ENCODE measurements at places on chromosomes 4 and X.

DNA sequence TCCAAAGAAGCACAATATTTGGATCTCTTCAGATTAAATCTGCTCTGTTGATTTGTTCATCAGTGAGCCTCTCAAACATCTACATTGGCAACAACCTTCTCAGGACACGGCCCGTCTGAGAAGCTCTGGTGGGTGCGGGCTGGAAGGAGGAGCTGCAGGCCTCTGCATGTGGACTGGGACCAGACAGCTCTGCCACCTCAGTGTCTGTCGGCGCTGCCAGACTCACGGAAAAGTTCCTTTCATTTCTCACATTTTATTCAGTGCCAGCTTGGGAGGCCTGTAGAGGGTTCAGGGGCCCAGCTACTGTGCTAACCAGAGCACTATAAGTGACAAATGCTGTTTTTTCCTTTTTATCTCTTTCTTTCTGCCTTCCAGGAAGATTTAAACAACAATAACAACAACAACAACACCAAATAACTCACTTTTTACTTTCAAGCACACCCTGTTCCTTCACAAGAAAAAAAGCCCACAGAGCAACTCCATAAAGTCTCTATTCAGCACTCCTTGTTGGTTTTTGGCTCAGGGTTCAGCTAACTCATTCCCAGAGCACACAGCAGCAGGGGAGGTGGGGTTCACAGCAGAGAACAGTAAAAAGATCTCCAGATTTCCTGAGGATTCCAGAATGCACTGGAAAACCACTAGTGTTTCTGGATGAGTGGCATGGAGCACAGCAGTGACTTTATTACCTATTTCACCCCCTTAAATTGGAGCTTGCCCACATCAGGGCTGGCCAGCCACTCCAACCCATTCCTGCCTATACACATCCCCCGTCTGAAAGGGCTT lies 23.2 kb upstream of the HOPX start:
- no peak for DNase-seq

GRCh38 chr4:17769406-17770174 lies 11.8 kb downstream of the FAM184B start:
- DNase-seq, result no peak

DNA sequence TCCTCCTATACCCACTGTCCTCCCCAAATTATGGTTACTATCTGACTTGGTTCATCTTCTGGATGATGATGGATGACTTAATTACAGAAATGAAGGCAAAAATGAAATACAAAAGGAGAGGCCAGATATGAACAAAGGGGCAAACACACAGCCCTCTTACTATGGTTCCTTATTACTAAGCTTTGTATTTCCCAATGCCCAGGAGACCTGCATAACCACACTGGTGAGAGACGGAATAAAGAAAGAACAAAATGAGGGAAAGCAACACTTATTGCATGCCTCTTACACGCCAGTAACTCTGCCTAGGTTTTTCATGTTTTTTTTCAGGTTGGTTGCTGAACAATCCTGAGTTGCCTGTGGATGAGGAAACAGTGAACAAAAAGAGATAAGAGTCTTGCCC lies 120.5 kb downstream of the SLC10A7 start:
- DNase-seq, result no peak

GRCh38 chrX:149129767-149130166 lies 375.3 kb downstream of the IDS start:
- no peak for DNase-seq

DNA sequence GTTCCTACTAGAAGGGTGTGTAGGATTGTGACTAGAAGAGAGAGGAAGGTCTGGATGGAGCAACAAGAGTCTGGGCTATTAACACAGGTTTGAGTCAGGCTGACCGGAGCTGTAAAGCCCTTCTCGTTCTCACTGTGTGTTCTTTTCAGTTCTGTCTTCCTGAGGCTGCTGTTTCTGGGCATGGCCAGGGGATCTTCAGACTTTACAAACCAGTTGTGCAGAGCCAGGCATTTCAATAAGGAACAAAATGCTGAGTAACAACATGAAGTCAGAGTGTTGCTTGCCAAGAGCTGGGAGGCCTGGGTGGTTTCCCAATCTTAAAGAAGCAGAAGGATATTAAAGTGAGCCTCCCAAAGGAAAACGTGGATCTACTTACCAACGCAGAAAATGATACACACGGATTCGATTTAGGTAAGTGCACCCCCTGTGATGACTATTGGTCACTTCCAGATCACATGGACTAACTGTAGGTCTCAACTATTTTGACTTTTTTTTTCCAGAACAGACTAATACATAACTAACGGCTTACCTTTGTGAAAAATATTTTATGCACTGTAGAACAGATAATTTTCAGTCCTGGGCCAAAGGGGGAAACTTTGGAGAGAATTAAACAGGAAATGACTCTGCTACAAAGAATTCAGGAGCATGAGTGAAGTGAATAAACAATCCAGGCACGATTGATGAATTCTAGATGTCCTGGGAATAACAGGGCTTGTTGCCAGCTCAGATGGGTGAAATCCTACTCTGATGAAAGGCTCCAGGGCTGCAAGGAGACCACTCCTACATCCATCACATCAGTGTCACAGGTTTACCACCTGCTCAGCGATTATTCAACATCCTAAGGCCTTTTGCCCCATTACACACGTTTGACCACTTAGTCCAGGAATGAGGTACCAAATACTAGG lies 94.5 kb downstream of the ANXA3 start:
- DNase-seq, result no peak

- DNase-seq, result no peak
These were observed 108.6 kb downstream of the CENPC start for GRCh38 chr4:67436742-67437141.

DNA sequence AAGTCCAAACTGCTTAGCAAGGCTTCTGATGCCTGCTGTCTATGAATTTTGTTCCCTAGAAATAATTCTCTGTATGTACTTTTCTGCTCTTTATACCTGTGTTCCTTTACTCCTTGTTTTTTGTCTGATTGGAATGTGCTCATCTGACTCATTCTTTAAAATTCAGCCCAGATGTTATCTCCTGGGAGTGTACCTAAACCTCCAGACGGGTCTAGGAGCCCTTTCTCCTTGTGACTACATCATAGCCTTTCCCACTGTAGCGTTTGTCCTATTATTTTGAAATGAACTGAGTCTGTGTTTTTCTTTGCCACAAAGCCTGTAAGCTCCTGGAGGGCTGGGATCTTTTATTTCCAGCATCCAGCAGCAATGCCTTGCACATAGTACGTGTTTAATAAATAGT lies 26.3 kb downstream of the POLA1 start:
- no peak for DNase-seq

DNA sequence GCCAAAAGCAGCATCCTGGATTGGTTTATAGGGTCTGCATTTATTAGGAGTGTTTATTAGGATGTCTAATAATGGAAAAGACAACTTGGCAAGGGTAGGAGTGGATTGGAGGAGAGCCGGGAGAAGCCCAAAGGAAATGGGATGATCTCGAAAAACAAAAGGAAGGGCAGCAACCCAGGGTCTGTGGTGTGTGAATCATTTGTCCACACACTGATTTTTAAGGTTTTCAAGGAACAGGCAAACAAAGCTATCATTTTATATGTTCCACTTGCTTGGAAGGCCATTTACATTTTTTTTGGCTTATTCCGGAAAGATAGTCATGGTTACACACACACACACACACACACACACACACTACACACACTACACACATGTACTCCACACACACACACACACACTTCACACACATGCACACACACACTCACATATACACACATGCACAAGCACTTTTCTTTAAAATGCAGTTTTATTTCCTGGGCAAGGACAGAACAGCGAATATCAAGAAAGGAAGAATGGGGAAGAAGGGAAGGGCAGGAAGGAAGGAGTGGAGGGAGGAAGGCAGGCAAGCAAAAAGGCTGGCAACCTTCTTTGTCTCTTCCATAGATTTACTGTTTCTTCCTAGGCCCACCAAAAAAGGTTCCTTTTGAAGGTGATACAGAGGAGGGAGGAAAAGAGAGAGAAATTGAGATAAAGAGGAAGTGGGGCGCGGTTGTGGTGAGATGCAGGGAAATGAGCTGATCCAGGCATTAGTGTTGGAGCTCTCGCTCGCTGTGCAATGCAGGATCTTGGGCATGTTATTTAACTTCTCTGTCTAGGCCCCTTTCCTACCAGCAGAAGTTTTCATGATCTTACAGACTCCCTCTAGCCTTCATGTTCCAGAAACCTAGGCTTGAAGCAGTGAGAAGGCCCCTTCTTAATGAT lies 88.6 kb upstream of the MAML3 start:
- no peak for DNase-seq

DNA sequence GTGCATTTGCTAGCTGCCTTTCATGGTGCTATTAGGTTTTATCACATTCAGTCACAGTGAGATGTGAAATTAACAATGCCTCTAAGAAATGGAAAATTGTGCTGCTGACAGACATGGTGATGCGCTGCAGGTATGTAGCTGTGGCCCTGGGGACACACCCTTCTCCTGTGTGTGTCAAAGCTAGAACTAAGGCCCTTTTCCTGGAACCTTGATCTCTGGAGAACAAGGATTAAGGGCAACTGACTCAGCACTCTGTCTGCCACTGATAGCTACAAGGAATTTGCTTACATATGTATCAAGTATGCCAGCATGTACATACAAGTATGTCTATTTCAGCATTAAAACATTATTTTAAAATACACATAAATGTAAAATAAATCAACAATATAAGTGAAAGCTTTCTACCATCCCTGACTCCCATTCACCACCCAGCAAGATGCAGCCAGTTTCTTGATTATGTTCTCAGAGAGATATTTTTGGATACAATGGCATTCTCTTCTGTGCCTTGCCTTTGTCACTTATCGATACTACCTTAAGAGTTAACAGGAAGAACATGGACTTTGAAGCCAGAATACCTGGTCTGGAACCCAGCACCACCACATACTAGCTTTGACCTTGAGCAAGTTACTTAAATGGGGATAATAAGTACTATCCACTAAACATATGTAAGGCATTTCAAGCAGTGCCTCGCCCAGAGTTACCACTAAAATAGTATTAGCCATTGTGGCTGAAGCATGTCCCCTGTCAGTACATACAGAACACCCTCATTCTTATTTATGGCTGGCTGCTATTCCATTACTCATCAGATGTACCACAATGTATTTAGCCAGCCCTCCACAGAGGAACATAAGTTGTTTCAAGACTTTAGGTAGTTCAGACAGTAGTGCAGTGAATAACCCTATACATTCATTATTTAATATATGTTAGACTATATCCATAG lies 68.5 kb downstream of the NPNT start:
- DNase-seq, result no peak

- no peak for DNase-seq
These were observed 219.7 kb upstream of the TENM3 start for GRCh38 chr4:182023469-182023868.

GRCh38 chr4:96305030-96305429 lies 465.1 kb downstream of the PDHA2 start:
- DNase-seq, result no peak

GRCh38 chr4:104279744-104280143 lies 214.9 kb downstream of the CXXC4 start:
- no peak for DNase-seq

GRCh38 chr4:95499291-95499696 lies 49.5 kb downstream of the UNC5C start:
- no peak for DNase-seq

- DNase-seq, result no peak
These were observed 14.8 kb downstream of the SHROOM3 start for GRCh38 chr4:76449833-76450232.

- no peak for DNase-seq
These were observed 202.8 kb upstream of the DIAPH2 start for GRCh38 chrX:96481831-96482230.

DNA sequence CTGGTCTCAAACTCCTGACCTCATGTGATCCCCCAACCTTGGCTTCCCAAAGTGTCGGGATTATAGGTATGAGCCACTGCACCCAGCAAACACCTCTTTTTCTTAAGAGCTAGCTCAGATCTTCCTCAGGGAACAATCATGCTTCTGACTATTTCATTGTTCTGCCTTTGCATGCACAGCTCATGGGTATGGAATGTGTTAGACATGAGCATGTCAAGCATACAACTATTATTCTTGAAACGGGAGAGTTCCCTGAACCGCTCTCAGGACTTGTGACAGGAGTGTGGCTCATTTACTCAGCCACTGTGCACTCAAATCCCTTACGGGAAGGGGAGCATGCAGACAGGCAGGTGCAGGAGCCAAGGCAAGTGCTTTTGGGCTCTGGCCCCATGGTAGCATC lies 231.7 kb upstream of the TAPT1 start:
- no peak for DNase-seq

DNA sequence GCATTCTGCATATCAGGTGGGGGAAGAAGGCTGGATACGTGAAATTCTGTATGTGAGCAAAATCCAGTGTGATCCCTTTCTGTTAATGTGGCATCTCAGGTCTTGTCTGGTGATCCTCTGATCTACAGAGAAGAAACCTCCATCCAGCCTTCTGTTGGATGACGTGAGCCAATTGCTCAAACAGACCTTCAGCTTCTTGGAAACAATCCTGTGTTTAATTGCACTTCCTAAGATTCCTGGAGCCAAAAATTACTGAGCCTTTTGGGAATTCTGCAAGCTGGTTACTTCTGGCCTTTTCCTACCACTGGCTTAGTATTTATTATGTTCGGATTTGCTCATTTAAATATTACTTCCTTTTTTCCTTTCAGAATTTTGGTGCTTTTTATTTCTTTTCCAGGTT lies 51.2 kb downstream of the TRIML1 start:
- DNase-seq, result no peak

DNA sequence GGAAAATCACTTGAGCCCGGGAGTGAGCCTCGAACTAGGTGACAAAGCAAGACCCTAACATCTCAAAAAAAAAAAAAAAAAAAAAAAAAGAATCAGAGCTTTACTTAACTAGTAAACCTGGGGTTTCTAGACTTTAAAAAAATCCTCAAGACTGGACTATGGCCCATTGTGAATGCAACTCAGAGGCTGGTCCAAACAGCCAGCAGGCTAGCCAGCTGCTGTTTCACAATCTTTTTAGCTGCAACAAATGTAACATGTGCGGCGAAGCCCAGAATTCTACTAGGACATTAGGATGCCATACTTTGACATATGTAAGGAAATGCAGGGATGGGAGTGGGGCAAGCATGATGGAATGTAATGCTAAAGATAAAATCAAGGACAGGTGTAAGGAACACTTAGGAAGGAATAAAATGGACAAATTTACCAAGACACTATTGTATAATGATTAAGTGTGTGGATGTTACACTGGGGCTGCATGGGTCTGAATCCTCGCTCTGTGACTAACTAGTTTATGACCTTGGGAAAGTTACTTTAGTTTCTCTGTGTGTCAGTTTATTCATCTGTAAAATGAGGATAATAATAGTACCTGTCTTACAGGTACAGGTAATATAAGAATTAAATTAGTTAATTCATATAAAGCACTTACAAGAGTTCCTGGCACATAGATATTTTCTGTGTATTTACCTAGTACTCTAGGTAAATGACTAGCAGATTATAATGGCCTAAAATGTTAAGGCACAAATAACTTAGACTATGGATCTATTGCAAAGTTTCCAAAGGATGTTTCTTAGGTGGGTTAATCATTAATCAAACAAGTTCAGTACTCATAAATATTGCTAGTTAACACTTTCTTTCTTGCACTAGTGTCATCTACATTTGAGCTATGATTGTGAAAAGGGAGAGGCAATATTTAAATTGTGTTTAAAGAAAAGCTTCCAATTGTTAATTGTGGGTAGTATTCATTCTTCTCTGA lies 49.5 kb downstream of the HELQ start:
- no peak for DNase-seq

Measured in Calu3 (cell line).